ENCODE measurements at places on chromosomes 12 and 14. TPM values are rescaled to one million over a fixed set of nuclear protein-coding genes. Genes with fewer than 3 reads are reported as not detected.

The LALBA gene
- not detected for total RNA-seq

The OR6C6 gene
- total RNA-seq = not detected

The MOK gene
- 1.7 TPM for total RNA-seq

The CEBPE gene
- not detected for total RNA-seq

The TAS2R46 gene
- total RNA-seq = 0.48 TPM

The TMEM121 gene
- total RNA-seq = not detected

The DBX2 gene
- total RNA-seq = not detected

The ACVR1B gene
- 13.5 TPM for total RNA-seq

The ACACB gene
- total RNA-seq = 12.9 TPM

The SLC6A15 gene
- 38.1 TPM for total RNA-seq

DNA sequence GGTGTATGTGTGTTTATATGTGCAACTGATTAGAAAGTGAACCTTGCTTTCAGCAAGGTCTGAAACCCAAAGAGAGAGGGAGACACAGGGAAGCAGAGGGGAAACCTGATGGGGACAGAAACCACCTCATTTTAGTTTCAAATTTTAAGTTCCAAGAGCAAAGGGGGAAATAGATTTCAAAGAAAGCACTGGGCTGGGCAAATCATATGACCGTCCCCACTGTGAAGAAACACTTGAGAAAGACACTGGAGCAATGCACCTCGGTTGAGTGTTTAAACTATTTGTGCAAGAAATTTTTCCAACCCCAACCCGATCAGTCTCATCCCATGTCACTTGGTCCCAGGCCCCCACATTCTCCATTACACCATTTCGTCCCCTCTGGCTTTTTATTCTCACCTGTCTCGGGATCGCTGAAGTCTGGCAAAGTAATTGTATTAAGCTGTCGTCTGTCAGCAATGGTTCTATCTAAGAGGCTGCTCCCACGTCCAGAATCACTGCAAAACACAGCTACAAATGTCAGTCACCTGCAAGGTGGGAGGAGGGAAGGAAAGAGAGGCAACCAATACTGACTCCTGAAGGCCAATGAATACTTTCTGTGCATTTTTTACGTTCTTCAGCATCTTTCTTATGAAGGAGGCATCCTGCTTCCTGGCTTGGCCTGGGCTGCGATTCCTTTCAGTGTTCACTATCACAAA lies 205.7 kb downstream of the TTC7B start:
- no peak for DNase-seq

GRCh38 chr12:124720681-124721500 lies 142.8 kb downstream of the SCARB1 start:
- DNase-seq = no peak

DNA sequence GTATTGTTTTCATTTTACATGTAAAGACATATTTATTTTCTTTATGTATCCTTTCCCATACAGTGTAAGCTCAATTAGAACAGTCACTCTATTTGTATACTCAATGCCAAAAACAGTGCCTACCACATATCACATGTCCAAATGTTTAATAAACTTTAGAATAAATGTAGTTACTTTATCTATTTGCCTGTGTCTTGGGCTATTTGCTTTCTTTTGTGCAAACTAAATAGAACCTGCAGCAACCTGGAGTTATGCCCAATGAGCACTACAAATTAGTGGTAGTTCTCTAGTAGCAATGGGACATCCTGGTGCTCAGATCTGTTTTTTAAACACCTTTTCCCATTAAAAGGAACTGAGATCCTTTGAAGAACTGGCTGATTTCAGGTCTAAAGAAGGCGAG lies 186.7 kb downstream of the PPFIA2 start:
- no peak for DNase-seq

DNA sequence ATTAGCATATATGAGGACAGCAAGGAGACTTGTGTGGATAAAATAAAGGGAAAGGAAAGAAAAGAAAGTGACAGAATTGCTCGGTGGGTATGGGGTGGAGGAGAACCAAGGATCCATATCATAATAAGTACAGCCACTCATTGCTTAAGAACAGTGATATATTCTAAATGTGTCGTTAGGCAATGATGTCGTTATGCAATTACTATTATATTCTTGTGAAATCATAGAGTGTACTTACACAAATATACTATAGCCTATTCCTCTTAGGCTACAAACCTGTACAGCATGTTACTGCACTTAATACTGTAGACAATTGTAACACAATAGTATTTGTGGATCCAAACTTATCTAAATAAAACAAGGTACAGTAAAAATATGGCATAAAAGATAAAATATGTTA lies 271.1 kb downstream of the CCER1 start:
- DNase-seq = no peak

DNA sequence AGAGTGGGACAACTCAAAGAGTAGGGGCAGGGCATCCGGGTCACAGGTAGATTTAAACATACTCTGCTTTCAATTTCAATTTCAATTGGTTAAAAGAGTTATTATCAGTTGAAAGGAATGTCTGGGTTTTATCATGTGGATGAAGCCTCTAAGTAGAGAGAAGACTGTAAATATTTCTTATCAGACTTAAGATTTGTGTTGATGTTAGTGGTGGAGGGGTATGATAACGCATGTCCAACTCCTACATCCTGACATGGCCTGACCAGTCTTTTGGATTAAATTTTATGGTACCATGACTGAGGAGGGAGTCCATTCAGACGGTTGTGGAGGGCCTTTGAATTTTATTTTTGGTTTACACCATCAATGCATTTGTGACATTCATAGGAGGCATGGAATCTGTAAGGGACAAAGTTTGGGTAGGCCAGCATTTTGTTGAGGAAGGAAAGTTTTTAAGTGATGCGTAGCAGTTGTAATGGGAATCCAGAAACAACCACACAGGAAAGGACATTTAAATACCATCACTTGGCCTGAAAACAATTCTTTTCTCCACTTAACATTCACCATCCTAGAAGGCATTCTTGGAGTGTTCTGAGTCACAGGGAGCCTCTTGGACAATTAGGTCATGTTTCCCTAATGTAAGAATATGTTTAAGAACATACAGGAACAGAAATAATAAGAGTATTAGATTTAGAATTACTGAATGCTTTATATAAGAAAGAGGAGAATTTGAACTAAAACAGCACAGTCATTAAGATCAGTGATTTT lies 371.9 kb downstream of the ATP23 start:
- no peak for DNase-seq

DNA sequence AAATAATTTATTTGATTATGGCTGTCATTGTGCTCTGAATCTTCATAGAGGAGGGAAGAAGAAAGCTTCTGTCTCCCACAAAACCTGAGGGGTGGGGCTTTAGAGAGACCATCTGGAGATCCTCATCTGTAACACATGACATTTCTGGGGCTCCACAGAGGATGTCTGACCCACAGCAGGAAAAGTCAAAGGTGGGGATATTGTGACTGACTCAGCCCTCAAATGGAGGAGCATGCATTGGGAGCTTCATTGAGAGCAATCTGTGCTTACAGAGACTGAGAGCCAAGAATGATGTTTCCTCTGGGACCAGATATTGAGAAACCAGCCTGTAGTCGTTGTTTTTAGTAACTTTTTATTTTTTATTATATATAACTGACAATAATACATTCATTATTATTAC lies 158.7 kb downstream of the SYT1 start:
- no peak for DNase-seq

DNA sequence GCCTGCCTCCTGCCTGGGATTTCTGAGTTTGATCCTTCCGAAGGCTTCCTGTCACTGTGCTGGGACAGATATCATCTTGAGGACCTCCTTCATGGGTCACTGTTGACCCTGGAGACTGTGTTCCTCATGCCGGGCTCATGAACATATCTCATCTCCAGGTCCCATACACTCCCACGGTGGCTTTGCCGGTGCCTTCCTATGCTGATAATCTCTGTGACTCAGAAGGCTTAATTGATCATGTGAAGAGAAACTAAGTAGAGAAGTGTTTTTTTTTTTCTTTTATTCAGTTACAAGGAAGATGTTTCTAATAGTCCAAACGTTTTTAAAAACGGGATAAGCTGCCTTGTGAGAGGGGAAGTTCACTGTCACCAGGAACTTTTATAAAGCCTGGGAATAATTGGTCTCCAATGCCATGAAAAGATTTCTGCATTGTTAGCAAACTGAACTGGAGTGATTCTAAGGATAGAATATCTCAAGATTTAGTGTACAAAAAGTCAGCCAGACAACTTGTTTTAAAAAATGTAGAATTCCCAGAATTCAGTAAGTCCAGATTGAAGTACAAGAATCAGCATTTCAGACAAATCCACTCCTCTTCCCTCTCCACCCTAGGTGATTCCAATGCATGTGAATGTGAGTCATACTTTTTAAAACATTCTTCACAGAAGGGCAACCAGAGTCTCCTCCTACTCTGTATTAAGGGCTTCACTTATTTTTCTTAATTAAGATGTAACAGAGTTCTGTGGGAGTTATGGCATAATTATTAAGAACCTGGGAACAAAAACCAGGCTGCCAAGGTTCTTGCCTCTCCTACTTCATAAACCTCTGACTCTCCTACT lies 139.8 kb upstream of the LGR5 start:
- no peak for DNase-seq

DNA sequence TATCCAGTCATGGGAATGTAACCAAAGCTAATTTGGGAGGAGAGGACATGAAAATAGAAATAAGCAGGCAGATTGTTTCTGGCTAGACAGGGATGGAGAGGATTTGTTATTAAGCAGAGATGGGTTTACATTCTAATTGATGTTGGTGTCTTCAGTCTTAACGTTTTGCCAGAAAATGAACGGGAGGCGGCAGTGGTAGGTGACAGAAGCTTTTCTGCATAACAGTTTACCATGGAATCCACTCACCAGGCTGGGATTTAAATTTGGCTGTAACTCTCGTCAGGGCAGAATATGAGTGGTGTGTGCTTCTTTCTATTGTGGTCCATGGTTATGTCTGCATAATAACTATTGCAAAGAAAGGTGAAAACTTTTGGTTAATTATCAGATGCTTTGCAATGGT lies 50.2 kb upstream of the OTX2 start:
- no peak for DNase-seq

- no peak for DNase-seq
Measured at GRCh38 chr14:66979101-66979974, 209.9 kb upstream of the GARIN2 start.

- DNase-seq = no peak
Measured at GRCh38 chr12:32455607-32456071, 56.3 kb downstream of the FGD4 start.

- DNase-seq = no peak
Measured at GRCh38 chr14:90979515-90979914, 80.9 kb downstream of the RPS6KA5 start.

- DNase-seq = no peak
Measured at GRCh38 chr14:104642540-104642868, 37.9 kb upstream of the TMEM179 start.

GRCh38 chr12:7092986-7093460 lies 778 bp upstream of the C1R start:
- DNase-seq = no peak

- DNase-seq = no peak
Measured at GRCh38 chr14:105039458-105040205, 18.7 kb upstream of the CDCA4 start.

DNA sequence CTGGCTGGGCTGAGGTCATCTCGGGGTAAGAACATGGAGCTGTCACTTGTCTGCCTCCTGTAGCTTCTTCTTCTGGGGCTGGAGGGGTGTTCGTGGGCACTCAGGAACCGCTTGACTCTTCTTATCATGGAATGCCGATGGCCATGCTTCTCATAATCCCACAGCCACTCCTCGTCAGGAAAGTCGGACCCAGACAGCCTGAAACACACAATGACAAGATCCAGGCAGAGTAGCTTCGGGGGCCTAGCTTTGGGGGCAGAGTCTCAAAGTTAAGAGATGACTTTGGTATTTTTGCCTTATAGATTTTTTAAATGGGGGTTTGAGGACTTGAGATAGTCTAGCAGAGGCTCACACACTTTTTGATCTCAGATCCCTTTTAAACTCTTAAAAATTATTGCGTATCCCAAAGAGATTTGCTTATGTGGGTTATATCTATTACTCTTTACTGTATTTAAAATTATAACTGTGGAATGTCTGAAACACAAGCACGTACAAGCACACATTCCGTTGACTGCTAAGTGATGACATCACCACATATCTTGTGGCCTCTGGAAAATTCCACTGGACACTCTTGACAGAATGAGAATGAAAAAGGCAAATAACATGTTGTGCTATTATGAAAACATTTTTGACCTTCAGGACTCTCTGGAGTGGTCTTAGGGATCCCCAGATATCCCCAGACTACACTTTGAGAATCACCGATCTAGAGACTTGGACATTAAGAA lies 43.3 kb downstream of the BEST3 start:
- no peak for DNase-seq

DNA sequence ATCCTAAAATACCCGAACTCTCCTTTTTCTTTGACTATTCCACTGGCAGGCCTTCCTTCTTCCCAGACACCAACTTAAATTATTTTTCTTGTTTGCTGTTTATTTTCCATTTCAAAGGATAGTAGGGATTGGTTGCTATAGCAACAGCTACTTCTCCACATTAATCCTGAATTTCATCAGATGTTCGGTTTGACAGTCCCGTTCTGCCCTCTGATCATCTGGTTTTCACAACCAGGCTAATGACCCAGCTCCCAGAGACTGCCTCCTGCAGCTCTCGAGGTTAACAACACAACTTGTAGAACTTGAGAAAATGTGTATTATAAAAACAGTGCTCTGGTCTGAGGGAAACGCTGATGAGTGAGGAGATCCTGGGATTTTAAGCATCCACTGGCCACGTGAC lies 45.5 kb downstream of the NUAK1 start:
- DNase-seq = no peak

- no peak for DNase-seq
Measured at GRCh38 chr14:87405563-87405962, 587.4 kb downstream of the GALC start.

GRCh38 chr14:68955164-68955850 lies 23.8 kb downstream of the ACTN1 start:
- no peak for DNase-seq

DNA sequence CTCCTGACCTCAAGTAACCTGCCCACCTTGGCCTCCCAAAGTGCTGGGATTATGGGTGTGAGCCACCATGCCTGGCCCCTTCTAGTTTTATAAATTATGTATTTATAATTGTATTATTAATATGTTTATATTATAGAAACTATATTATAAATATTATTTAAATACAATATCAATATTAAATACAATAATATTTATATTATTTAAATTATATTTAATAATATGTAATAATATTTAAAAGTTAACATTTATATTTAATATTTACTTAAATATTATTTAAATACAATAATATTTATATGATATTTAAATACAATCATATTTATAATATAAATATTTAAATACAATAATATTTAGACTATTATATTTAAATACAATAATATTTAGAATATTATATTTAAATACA lies 20.0 kb downstream of the SDR9C7 start:
- DNase-seq = no peak

GRCh38 chr14:61470961-61471293 lies 149.5 kb downstream of the PRKCH start:
- DNase-seq = no peak

Measured in H1 (cell line).